ENCODE measurements at places on chromosomes 6 and 20.

- no peak for DNase-seq
Observed at GRCh38 chr20:40777653-40778052, 88.6 kb upstream of the MAFB start.

- DNase-seq, result no peak
Observed at GRCh38 chr20:11867291-11867919, 50.3 kb upstream of the BTBD3 start.

DNA sequence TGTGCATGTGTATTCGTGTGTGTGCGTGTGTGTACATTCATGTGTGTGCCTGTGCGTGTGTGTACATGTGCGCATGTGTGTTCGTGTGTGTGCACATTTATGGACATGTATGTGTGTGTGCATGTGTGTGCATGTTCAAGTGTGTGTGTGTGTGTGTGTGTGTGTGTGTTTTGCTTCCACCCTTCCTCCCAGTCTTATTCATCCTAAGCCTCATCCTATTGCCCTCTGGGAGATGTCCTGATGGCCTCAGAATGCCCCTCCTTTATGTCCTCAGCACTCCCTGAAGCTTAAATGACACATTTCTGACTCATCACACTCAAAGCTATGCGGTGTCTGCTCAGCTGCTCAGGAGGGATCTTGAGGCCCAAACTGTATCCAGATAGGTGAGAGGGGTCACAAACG, 76.6 kb upstream of the CCDC167 start:
- peak; percentile 98 for DNase-seq

DNA sequence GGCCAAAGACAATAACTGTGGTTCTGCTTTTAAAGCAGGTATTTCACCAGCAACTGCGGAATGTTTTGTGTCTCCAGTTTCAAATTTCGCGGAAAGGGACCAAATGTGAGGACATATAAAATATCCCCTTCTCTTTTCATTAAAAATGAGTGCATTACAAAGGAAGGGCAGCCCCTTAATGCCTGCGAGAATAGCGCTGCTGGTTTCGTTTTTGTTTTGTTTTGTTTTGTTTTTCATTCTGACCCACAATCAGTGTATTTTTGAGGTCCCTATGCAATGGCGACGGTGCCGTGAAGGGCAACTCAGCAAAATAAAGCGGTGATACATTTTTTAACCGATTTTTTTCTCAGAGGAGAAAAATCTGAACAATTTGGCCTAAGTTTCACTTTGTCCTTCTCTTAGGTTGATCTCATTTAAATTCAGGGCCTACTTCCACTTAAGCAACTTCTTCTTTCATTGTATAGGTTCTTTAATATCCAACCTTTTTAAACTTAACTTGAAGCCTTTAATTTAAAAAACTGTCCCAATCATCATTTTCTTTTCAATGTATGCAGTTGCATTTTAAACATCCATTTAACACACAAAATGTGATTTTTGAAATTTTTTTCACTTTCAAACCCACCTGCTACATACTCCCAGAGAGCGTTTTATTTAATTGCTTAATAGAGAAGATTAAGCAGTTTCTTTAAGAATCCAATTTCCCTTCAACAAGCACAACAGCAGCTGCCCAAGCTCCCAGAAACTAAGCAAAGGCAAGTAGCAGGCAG, 2.9 kb upstream of the HIVEP2 start:
- DNase-seq, result no peak

DNA sequence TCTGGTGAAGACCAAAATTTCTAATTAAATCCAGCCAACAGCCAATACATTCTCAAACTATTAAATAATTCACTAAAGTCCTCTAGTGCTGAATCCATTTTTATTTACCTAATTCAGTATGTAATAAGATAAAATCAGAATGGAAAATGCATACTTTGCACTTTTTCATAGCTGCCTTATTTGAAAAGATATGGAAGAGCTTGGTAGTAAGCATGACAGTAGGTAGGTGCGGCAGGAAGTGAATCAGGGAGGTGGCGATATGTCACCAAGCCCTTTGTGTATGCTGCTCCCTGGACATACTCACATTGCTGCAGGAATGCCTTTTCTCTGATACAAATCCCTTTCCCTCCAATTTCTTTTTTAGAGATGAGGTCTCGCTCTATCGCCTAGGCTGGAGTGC, 10.2 kb upstream of the TGM3 start:
- no peak for DNase-seq

- DNase-seq, result no peak
Observed at GRCh38 chr6:158223926-158224325, 55.8 kb downstream of the GTF2H5 start.

GRCh38 chr6:105389543-105389942, 13.3 kb downstream of the PREP start:
- DNase-seq, result no peak

DNA sequence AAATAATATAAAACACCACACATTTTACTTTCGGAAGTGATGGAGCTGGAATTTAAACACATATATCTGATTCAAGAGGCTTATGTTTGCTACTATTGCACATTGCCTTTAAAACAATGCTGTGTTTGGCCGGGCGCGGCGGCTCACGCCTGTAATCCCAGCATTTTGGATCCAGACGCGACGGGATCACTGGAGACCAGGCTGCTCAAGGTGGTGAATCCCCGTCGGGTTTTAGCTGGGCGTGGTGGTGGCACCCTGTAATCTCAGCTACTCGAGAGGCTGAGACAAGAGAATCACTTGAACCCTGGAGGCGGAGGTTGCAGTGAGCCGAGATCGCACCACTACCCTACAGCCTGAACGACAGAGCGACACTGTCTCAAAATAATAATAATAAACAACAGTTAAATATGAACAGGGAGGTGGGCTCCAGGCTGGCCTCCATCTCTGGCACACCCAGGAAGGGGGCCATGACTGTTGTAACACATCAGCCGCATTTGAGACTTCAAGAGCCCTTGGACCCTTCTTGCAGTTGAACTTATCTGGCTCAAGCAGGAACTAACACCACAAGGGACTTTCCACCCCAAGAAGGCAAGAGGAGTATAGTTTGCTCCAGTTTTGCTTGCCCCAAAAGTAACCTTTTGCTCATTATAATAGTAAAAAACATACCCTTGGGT, 127.1 kb upstream of the ZNF184 start:
- no peak for DNase-seq

GRCh38 chr20:7879883-7880282, 60.4 kb downstream of the HAO1 start:
- DNase-seq, result peak; percentile 43

GRCh38 chr20:18001131-18001921, 32.5 kb downstream of the MGME1 start:
- DNase-seq, result peak; percentile 73

DNA sequence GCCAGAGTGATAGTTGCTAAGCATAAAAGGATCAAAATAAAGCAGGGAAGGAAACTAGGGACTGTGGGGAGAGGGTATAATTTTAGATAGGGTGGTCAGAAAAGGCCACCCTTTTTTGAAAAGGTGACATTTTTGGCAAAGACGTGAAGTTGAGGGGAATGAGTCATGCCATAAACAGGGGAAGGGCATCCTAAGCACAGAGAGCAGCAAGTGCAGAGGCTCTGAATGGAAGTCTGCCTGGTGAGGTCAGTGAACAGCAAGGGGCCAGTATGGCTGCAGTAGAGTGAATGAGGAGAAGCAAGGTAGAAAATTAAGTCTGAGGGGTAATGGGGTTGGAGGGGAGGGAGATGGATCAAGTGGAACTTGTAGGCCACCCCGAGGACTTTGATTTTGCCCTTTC, 2.4 kb downstream of the KLC4 start:
- DNase-seq, result peak; percentile 26

DNA sequence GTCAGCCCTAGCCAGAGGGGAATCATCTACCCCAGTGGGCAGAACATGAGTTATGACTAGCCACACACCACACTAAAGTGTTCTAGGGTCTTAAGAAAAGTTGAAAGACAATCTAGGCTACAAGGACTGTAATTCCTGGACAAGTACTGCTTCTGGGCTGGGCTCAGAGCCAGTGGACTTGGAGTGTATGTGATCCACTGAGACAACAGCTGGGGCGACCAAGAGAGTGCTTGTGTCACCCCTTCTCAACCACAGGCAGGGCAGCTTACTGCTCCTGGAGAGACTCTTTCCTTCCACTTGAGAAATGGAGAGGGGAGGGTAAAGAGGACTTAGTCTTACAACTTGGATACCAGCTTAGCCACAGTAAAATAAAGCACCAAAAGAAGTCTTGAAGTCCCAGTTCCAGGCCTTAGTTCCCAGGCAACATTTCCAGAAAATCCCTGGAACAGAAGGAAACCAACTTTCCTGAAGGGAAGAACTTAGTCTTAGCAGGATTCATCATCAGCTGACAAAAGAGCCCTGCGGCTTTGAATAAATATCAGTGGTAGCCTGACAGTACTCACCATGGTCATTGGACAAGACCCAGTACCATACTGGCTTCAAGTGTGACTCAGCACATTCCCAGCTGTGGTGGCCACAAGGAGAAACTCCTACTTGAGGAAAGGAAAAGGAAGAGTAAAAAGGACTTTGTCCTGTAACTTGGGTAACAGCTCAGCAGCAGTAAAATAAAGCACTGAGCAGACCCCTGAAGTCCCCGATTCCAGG, 355.1 kb upstream of the ADGRB3 start:
- DNase-seq, result peak; percentile 28

GRCh38 chr6:4256969-4257368, 121.6 kb upstream of the ECI2 start:
- no peak for DNase-seq

GRCh38 chr6:131976545-131977061, 25.4 kb upstream of the CCN2 start:
- DNase-seq, result no peak

DNA sequence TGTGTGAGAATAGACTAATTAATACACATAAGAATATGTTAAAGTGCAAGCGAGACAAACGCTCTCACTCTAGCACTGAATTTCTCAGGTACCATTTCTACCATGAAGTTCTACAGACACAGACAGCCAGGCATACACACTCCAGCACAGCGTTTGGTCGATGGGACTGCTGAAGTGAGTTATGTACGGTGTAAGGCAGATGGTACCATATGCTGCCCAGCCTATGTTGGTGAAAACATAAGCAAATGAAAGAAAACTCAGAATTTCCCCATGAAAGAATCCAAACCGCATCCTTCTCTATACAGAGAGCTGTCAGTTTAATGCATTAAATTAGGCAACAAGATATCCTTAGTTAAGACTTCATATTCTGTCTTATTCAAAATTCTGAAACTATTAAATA, 34.9 kb downstream of the AGPAT4 start:
- DNase-seq, result no peak

- no peak for DNase-seq
Observed at GRCh38 chr6:135798751-135799515, 52.6 kb upstream of the PDE7B start.

DNA sequence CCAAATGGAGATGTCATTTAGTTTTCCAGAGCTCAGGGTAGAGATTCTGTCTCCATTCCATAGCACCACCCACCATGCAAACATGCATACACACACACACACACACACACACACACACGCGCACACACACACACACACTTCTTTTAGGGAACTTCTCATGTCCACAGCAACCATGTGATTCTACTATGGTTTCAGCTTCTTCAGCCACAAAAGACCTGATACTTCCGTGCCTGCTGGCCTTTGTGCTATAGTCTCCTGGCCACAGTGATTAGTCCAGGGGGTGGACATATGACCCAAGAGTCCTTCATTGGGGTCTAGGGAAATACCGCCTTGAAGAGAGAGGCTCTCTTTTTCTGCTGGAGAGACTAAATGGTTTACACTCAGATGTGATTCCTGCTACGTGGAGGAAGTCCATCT, 53.5 kb downstream of the CARMIL1 start:
- no peak for DNase-seq

- DNase-seq, result no peak
Observed at GRCh38 chr6:122902326-122902725, 93.7 kb upstream of the CLVS2 start.

- DNase-seq, result peak; percentile 72
Observed at GRCh38 chr20:43537921-43538877, 20.6 kb upstream of the SGK2 start.

- DNase-seq, result peak; percentile 53
Observed at GRCh38 chr20:34262488-34263288, 21.5 kb downstream of the ASIP start.

GRCh38 chr20:62885896-62886708, 24.5 kb upstream of the TCFL5 start:
- DNase-seq, result no peak

DNA sequence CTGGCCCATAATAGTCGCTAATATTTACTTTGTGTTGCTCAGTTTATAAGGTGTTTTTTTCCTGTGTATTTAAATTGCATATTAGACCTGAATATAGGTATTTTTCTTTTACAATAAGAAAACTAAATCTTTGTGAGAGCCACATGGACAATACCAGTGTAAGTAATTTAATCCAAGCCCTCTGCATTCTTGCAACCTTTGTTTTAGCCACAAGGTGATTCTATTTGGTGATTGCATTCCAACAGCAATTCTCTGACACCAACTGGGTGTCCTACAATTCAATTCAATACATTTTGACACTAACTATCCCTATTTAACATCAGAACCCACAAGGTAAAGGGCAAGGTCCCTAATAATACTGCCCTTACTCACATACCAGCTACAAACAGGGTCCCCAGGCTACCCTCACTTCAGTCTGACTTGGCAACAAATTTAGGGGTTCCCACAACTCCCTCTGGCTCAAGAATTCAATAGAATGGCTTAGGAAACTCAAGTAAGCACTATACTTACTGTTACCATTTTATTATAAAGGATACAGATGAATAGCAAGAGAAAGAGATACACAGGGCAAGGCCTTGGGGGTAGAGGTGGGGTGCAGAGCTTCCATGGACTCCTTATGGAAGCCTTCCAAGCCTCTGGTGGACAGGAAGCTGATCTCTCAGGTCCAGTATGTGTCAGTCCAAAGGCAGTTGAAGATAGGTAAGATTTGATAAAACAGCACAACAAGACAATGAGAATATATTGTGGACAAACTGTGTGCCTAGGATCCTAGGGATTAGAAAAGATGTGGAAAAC, 169.3 kb downstream of the CD83 start:
- peak; percentile 26 for DNase-seq

GRCh38 chr20:23782366-23782983, 31.7 kb upstream of the CST1 start:
- peak; percentile 32 for DNase-seq

DNA sequence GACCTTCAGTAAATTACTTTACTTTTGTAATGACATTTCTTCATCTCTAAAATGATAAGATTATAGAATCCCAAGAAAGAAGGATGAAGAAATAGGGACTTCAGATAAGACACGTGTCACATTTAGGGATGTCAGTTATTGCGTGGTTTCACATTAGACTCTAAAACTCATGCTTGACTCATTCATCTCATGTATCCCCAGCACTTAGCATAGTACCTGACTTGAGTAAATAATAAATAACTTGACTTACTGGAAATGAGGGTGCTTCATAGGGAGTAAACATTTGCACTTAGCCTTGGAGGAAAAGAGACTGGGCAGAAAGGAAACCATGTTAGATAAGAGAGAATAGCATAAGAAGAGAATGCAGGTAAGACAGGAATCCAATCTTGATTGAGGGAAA, 37.2 kb downstream of the VTA1 start:
- DNase-seq, result no peak

DNA sequence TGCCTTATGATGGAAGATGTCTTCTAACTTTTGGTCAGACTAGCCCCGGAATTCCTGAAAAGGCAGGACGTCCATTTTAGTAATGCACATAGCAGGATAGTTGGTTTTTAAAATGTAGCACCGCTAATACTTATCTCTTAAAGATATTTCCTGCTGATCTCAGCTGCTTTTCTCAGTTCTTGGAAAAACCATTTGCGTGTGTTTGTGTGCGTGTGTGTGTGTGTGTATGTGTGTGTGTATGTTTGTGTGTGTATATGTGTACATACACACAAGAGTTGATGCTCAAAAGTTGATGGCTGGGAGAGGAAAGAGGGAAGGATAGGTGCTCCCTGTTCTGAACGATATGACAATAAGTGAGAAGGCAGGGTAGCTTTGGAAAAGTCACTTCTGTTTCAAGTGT, 61.7 kb upstream of the SUPT3H start:
- DNase-seq, result no peak

All from RPMI7951 (cell line).